NCI-H2081 (cell line): ENCODE measurements at places on chromosomes 6 and 20.

DNA sequence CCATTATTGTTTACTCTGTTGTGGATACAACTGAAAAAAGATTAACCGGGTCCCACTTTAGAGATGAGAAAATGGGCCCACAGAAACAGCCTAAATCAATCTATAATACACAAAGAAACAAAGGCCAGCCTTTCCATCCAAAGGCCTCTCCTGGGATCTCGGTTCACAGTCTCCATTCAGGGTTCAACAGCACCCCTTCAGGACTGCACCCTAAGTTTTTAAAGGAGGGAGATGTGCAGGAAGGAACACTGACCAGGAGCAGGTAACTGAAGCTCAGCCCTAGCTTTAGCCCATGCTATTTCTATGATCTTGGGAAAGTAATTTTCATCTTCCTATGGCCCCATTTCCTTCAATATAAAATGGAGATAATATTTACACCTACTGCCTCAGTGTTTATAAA, 147.7 kb downstream of the BTBD9 start:
- DNase-seq, result no peak

DNA sequence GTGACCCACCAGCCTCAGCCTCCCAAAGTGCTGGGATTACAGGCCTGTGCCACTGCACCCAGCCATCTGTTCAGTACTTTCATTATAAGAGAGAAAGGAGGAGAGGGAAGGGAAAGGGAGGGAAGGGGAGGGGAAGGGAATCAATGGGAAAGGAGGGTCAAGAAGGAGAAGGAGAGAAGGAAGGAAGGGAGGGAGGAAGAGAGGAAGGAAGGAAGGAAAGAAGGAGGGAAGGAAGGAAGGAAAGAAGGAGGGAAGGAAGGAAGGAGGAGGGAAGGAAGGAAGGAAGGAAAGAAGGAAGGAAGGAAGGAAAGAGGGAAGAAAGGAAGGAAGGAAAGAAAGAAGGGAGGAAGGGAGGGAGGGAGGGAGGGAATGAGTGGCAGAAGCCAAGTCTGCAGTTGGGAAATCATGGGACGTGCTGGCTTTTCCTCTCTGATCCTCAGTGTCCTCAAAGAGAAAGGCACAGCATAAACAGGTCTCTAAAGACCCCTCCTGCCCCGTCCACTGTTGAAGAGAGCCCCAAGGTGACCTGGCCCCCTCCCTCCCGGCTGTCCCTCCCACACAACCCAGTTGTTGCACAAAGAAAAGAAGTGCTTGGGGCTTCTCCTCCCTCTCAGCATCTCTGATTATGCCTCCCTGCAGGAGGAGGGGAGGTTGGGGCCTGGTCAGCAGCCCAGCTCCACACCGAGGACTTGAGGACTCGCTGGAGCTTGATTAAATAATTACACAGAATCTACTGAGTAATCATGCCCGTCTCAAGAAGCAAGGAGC, 69.1 kb upstream of the TOP1 start:
- DNase-seq, result no peak

- DNase-seq, result no peak
These were observed 92.6 kb upstream of the AGPAT4 start for GRCh38 chr6:161366301-161366923.

DNA sequence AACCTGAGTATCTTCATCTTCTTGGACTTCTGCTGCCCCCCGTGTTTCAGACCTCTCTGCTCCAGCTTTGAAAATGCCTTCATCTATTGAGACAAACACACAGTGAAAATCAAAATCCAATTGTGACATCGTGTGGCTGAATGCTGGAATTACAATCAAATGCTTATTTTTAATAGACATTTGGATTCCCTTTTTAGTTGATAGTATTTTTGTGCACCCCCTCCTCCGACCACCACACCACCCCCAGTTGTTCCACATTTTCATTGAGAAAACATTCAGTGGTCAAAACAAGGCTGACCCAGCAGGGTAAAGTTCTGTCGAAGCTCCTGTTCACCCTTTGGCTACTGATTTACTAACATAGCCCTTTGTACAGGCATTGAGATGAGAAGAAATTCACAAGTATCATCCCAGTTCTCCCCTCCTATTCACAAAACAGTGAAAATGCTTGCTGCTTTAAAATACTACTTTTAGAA, 79.0 kb downstream of the NRSN1 start:
- DNase-seq, result peak; percentile 36

DNA sequence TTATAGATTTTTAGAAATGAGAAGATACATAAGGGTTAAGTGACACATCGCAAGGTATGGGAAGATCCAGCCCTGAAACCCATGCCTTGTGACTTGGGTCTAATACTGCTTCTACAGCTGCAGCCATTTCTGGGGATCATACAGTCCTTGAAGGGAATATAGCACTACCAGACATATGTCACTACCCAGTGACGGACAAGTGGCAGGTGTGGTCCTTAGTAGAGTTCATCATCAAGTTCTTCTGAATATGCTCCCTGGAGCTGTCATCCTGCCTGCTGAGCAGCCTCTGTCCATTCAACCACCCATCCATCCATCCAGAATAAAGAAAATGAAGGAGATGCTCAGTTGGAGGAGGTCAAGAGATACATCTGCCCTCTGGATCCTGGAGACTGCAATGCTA, 118.6 kb upstream of the ASF1A start:
- DNase-seq, result no peak

GRCh38 chr20:58575776-58576602, 60.8 kb upstream of the APCDD1L start:
- DNase-seq, result no peak

DNA sequence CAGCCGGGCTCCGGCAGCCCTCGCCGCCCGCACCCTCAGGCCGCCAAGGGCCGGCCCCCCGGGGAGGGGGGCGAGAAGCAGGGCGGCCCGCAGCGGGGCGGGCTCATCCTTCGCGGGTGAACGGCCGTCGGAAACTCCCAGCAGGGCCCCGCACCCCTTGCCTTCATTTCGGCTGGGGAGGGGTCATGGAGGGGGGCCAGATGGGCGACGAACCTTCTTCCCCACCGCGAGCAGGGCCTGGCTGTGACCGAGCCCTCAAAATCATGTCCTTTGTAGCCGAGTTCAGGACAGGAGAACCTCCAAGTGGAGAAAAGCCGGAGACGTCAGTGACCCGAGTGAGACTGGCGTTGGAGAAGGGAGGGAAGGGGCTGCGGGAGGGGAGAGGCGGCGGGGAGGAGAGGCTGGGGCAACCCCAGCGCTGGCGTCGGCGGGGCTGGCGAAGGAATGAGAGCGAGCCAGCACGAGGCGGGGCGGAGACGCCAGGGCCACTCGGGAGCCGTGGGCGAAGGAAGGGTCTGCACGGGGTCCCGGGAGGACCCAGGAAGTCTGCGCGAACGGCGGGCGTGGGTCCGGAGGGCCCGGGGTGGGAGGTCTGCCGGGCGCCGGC, 571 bp upstream of the FOXC1 start:
- DNase-seq, result no peak

DNA sequence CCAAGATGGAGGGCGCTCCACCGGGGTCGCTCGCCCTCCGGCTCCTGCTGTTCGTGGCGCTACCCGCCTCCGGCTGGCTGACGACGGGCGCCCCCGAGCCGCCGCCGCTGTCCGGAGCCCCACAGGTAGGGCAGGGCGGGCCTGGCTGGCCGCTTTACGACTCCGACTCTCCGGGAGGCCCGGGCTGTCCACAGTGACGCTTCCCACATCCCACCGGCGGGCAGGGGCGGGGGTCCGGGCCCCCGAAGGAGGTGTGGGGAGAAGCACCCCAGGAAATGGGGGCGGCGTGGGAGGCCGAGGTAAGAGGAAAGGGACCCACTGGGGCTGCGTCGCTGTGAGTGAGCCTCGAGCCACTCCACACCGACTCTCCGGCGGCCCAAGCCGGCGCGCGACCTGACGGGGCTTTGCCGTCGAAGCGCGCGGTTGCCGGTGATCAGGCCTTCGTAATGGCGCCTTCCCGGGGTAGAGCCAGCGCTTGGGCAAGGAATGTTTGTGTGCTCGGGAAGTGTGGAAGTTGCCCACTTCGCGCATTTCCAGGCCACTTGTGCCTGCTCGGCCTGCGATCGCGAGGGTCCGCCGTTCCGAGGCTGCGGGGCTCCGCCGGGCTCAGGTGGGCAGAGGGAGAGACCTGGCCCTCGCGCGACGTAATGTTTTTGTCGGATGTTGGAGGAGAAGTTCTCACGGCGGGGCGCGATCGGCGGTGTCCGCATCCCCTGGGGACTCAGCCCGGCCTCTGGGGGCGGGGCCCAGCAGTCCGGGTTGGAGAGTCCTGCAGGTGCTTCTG, 427 bp downstream of the GINM1 start:
- DNase-seq, result no peak

DNA sequence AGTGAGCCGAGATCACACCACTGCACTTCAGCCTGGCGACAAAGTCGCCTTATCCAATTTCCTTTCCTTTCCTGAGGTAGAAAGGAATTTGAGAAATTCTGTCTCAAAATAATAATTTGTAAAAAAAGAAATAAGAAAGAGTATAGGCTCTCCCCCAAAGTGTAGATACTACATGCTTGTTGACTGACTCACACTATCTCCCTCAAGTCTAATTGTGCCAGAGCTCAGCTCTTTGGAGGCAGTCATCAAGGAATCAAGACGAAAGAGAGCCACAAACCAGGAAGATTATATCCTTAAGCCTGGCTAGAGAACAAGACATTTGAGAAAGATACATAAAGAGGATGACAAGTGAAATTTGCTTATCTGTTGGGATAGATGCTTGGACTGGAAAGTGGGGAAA, 3.7 kb upstream of the FKBPL start:
- no peak for DNase-seq

- DNase-seq, result no peak
These were observed 1.3 kb upstream of the OCSTAMP start for GRCh38 chr20:46551522-46552381.

DNA sequence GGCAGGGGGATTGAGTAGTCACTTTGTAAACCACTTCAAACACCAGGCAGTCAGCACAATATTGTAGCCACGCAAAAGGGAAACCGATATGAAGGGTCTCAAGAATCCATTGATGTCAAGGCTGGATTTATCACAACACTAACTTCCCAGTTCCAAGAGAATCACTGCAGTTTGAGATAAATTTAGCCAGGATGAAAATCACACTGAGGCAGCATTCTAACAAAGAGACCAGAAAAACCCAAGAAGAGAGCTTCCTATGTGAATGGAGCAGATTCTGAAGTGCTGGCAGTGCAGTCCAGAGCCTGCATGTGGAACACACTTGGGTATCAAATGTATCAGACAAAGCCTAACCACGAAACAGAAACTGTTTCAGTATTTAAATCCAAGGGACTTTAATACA, 84.6 kb downstream of the KIF16B start:
- no peak for DNase-seq

DNA sequence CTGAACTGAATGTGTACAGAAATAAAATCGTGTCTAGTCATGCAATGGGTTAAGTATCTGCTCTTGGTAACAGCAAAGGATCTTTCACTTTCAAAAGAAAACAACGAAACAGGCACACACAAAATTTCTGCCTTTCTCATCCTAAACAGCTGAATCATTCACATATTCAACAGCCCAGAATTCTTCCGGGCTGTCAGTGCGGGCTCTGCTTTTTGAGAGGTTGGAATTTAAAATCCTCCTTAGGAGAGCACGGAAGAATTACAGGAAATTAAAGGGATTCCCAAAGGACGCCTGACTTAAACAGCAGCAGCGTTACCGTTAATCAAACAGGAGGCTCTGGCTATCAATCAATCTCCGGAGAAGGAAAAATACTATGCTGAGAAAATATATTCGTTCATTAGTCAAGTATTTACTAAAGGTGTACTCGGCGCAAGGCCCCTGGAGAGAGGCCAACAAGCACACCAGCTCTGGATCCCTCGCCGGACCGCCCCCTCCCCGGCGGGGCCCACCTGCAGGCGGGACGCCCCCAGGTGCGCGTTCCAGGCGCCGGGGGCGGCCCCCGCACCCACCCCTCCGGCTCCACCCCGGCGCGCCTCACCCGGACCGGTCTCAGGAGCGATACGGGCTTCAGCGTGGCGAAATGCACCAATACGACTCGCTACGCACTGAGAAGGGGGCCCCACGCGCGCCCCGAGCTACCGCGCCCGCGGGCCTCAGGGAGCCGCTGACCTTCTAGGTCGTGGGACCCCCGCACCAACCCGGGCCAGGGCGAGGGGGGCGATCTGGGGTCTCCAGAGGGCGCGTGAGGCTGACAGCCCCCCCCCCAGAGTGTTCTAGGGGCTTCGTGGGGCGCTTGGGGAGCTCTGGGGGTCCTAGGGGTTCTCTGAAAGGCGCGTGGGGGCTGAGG, 1.0 kb downstream of the NAPB start:
- peak; percentile 70 for DNase-seq

GRCh38 chr6:124984668-124985338, 22.6 kb downstream of the RNF217 start:
- DNase-seq, result no peak

DNA sequence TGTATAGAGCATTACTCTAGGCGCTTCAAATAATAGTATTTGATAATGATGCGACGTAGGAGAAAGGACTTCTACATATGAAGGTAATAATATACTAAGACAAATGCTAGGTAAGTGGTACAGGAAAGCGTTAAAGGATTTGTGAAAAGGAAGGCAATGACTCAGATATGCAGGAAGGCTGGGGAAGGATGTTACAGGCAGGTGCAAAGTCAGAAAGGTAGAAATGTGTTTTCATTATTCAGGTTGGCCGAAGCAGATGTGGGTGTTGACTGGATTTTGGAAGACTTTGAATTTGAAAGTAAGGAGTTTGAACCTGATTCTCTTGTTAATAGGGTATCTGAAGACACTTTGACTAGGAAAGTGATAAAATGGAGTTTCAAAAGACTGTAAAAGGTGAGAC, 51.0 kb downstream of the STK4 start:
- DNase-seq, result no peak

DNA sequence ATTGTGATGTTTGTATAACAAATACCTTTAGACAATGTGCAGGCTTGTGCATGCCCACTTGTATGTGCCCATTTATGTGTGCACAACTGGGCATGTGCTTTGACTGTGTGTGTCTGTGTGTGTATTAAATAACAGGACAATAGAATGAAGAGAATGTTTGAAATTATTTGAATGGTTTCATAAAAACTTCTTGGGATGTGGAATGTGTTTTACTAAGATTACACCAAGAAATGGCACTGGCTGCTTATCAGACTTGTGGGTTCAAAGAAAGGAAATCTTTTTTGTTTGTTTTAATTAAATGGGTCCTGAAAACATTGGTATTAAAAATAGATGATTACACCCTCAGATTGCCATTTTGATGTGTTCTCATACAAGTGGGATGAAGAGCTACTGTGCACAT, 191.6 kb upstream of the CCN2 start:
- no peak for DNase-seq

- no peak for DNase-seq
These were observed 32.7 kb downstream of the CFAP61 start for GRCh38 chr20:20085071-20085470.

DNA sequence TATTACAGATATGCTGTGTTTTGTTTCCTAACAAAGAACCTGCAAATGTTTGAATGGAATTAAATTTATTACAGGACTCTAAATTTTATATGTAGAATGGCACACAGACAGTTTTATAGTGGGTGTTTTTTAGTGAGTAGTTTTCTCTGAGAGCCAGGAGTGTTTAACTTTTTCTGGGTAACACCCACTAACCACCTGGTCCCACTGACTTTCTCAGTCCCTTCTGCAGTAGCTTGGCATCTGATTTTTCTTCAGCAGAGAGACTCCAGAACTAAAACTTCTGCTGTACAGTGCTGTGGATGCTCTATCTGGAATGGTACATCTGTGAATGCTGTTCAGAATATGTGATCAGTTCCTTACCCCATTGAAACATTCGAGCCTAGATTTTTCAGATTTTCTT, 6.3 kb downstream of the YWHAB start:
- no peak for DNase-seq

- DNase-seq, result peak; percentile 84
These were observed 56.3 kb upstream of the ANKEF1 start for GRCh38 chr20:9978397-9979004.

GRCh38 chr20:51595744-51596143, 53.2 kb upstream of the NFATC2 start:
- DNase-seq, result no peak
